NT2/D1 (cell line): ENCODE measurements at places on chromosomes 7 and 10.

- no peak for DNase-seq
These were observed 4.7 kb downstream of the TMEM120A start for GRCh38 chr7:75989500-75990388.

- no peak for DNase-seq
These were observed 59.0 kb upstream of the ZC3HAV1 start for GRCh38 chr7:139168479-139168878.

DNA sequence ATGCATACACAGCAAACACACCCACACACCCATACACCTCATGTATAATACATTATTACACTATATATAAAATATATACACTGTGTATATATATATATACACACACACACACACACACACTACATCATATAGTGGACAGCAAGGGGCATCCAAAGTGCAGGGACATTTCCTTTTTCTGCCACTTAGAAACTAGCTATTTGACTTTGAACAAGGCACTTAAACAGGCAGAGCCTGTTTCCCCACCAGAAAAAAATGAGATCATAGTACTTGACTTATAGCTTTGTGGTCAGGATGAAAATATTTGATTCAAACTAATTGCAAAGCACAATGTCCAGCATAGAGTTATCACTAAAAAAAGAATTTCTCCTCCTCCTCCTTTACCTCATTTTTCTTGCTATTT lies 254.3 kb upstream of the NPVF start:
- DNase-seq, result no peak

GRCh38 chr7:20784388-20785156 lies 2.1 kb downstream of the SP8 start:
- DNase-seq, result no peak

DNA sequence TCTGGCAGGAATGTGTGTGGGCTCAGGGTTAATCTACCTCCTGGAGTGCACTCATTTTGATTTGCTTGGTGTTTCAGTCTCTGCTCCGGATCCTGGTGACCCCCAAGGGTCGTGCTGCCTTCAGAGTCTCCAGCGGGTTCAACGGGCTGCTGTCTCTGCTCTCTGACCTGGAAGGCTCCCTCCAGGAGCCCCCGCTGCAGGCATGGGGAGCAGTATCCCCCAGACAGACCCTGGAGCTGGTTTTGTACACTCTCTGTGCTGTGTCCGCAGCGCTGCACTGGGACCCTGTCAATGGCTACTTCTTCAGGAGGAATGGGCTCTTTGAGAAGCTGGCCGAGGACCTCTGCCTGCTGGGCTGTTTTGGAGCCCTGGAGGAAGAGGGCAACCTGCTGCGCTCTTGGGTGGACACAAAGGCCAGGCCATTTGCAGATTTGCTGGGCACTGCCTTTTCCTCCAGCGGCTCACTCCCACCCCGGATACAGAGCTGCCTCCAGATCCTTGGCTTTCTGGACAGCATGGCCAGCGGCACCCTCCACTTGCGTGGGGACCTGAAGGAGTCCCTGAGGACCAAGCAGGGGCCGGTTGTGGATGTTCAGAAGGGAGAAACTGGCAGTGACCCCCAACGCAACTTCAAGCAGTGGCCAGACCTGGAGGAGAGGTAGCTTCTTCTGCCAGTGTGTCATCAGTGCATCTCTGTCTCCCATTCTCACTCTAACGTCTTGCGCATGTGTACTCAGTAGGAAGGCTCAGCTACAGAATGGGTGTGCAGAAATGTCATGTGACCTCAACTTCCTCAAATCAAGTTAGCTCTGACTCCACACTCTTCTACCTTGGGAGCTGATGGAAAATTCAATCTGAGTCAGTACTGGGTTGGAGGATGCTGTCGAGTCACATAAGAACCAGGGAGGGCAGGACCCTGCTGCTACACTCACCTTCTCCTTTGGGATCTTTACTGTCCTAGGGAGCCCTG lies 58.5 kb downstream of the WDFY4 start:
- DNase-seq, result no peak

DNA sequence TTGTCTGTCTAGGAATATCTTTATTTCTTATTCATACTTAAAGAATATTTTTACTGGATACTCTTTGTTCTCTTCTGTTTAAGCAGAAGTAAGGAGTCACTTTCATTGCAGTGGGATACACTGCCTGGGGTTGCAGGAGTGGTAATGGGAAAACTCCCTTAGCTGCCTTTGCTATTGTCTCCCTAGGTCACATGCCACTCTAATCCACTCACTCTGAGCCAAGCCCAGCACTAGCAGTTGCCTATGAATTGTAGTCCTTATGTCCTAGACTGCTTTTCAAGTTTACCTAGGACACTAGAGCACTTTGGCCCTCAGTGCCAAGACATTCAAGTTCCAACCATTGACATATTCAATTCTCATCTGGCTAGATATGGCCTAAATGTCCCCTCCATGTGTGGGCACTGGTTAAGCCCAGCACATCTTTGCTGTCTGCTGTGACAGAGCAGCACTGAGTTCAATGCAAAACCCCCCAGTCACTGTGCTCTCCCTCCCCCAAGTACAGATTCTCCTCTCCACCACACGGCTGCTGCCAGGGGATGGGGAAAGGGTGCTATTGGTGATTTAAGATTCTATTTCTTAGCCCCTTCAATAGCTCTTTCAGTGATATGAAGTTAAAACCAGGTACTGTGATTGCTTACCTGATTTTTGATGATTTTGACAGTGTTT lies 991.7 kb upstream of the KCND2 start:
- no peak for DNase-seq

DNA sequence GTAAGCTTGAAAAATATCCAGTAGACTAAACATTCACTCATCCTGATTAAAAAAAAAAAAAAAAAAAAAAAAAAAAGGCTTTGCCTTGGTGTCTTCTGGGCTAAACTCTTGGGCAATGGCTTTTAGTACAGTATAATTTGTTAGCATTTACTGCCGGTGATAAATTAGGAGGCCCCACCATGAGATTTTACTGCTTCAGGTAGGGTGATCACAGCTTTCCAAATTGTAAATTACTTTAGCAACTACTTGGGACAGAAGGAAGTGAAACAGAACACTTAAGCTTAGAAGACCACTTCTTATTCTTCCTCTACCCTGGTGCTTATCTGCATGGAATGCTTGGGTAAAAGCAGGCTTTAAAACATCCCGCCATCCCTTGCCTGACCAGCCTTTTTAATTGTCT lies 152.1 kb downstream of the HIBADH start:
- no peak for DNase-seq

GRCh38 chr10:107733328-107734130 lies 569.0 kb upstream of the SORCS1 start:
- DNase-seq, result no peak

- DNase-seq, result no peak
These were observed 1019.6 kb upstream of the SORCS1 start for GRCh38 chr10:108184114-108184513.

- no peak for DNase-seq
These were observed 8.2 kb downstream of the TFR2 start for GRCh38 chr7:100632951-100633717.

DNA sequence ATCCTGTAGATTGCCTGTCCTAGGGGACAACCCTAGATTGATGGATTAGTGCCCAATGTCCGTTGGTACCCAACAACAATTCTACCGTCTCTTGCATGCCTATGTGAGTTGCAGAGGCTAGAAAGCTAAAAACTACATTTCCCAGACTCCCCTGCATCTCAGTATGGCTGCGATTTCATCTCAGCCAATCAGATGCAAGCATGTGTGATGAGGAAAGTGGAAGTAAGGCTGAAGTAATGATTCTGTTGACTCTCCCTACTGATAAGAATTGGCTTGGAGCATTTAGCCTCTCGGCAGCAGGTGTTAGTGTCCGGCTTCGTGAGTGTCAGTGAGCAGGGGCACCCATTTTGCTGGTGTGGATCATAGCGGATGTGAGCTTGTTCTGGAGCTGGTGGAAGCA lies 171.9 kb downstream of the FGFR2 start:
- DNase-seq, result no peak

- DNase-seq, result no peak
These were observed 13.6 kb upstream of the PRKAG2 start for GRCh38 chr7:151890355-151891004.

DNA sequence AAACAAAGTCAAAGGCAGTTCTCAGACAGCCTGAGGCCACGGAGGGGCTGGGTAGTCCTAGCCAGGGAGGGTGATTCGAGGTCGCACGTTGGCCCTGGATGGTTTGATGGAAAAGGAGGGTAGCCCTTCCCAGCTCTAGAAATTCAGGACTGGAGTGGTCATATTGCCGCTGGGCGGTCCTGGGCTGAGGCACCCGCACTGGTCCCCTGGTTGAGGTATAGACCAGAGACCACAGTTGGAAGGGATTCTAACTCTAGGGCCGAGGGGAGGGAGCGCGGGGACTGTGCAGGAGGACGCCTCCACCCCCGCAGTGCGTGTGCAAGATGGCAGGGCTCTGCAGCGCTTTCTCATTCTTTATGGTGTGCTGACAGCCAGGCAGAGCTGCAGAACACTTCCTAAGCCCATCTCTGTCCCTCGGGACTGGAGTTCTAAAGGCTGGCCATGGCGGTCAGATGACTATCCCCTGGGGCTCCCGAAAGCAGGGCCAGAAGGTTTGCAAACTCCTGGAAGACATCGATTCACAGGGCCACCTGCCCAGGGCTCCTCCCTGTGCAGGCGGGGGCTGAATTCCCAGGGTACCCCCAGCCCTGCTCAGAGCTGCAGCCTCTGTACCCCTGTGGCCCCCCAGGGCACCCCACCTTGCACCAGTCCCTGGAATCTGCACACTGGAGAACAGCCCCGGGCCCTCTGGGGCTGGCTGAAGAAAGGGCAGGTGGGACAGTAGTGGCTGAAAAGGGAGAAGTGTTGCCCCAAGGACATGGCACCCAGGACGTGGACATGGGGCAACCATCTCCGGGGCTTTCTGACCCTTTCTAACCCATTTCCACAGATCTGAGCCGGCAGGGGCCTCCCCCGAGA lies 51.0 kb upstream of the ELN start:
- no peak for DNase-seq

DNA sequence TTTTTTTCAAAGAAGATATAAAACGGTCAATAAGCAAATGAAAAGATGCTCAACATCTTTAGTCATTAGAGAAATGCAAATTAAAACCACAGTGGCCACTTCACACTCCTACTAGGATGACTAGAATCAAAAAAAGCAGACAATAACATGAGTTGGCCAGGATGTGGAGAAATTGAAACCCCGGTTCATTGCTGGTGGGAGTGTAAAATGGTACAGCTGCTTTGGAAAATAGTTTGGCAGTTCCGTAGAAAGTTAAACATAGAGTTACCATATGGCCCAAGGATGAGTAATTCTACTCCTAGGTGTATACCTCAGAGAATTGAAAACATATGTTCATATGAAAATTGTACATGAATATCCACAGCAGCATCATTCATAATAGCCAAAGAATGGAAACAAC lies 573.3 kb downstream of the GALNT17 start:
- no peak for DNase-seq

DNA sequence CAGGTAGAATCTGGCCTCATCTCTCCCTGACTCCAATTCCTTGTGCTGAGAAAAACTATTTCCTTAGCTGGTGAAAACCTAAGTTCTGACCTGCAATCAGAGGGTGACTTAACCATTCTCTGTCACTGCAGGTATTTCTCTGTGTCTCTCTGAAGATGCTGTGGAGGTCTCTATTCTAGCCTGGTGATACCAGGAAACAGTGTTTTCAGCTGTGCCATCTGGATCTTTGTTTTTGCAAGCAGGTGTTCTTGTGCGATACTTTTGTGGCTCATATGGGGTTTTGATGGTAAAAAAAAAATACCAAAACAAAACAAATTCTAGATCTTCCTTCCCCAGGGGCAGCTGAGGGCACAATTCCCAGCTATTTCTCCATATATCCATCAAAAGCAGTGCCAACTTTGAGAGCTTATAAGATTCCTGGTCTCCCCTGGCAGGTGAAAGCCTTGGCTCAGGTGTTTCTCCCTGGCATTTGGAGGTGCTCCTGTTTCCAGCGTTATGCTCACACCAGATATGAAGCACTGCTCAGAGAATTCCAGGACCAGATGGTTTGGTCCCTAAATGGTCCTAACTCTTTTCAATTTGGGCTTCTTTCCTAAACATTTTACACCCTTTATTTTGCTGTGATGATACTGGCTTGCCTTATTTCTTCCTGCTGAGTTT lies 9.9 kb upstream of the NPVF start:
- no peak for DNase-seq

DNA sequence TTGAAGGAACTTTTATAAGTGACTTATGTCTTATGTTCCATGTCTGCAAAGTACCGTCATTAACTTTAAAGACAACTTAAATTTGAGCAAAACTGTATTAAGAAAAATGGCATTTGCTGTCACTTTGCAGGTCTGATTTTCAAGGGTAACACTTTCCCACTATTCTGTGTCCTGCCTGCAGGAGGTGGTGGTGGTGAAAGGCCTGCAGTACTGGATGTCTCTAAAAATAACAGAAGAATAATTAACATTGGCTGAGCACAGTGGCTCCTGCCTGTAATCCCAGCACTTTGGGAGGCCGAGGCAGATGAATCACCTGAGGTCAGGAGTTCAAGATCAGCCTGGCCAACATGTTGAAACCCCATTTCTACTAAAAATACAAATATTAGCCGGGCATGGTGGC lies 13.2 kb upstream of the PTER start:
- no peak for DNase-seq

GRCh38 chr10:124912101-124912886 lies 29.6 kb upstream of the ZRANB1 start:
- DNase-seq, result no peak

DNA sequence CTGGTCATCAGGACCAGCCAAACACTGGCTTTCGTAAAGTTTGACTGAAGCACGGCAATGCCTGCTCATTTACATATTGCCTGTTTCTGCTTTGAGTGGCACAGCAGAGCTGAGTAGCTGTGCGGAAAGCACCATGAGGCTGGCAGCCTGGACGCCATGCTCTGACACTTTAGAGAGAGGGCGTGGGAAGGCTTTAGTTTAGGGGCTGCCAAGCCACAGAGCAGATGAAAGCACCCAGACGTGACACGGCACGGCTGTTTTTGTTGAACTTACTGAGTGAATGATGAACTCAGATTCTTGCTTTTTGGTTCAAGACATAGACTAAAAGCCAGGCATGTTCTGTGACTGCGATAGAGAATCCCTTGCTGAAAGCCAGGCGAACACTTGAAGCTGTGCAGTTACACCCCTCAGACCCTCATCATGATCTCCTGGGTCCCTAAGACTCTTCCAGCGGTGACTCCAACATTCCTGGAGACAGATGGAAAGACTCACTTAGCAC lies 182.1 kb downstream of the ZMYND11 start:
- no peak for DNase-seq

GRCh38 chr7:100208911-100209408 lies 10.8 kb upstream of the PVRIG start:
- DNase-seq, result no peak

- DNase-seq, result no peak
These were observed 25.8 kb downstream of the MACC1 start for GRCh38 chr7:20191391-20191869.
